ENCODE measurements at places on chromosomes 16 and 17.

DNA sequence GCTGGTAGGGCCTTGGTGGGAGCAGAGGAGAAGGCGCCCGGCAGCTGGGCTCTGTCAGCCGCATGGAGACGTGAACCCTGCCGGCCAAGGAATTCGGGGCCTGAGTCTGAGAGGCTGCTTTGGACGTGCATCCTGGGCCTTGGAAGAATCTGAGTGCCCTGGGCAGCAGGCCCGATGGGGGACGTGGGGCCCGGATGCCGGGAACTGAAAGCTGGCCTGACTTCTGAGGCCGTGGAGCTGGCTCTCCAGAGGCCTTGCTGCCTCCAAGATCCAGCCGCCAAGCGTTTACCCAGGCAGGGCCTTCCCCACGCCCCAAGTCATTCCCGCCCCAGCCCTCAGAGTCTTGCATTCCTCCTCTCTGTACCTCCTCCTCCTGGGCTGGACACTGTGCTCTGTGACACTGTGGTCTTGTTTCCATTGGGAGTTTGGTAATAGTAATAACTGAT, 37.2 kb downstream of the NKD1 start:
- peak; percentile 94 for DNase-seq

GRCh38 chr16:30837904-30838303, 50.9 kb upstream of the ZNF629 start:
- DNase-seq, result no peak

DNA sequence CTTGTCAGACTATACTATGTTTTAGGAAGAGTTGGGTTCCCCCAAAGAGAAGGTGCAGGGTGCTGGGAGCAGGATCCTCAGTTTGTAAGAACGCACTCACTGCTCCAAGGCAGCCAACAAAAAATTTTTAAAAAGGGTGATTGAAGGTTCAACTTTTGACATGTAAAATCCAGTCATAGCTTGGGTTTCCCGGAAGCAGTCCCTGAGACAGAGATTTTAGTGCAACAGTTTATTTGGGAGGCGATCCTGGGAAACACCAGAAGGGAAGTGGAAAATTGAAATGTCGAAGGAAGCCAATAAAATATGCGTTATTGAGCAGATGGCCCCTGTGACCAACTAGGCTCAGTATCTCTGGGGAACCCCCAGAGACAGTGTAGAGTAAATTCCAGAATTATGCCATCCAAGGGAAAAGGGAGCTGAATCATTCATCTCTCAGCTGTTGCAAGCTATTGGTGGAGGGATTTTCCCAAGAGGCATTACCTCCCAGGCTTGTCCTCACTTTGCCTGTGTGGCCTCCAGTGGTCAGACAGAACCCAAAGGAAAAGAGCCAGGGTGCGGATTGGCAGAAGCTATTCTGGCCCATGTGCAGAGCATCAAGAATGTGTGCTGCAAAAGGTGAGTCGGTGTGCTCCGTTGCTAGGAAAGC, 72.9 kb downstream of the HS3ST3B1 start:
- no peak for DNase-seq

DNA sequence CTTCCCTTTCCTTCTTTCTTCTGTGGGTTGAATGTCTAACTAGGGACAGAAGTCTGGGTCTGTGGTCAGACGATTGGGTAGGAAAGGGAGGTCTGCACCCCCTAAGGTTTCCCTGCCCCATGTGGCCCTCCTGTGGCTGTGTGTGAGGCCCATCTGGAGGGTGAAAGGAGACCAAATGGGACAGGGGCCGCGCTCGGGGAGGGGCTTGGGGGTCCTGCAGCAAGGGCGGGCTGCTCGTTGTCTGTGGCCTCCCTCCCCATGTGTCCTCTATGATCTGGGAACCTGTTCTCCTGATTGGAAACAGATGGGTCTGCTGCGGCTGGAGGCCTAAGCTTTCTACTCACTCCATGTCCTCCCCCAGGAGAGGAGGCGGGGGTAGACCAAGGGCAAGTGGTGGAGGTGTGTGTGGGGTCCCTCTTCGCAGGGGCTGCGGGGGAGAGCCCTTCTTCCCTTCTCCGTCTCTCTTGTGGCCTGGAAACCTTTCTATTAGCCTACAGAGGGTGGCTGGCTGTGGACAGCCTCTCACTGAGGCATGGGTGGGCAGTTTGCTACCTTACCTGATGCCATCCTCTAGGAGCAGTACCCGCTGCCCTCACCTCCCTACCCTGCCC, 18.6 kb downstream of the IGFBP4 start:
- no peak for DNase-seq

DNA sequence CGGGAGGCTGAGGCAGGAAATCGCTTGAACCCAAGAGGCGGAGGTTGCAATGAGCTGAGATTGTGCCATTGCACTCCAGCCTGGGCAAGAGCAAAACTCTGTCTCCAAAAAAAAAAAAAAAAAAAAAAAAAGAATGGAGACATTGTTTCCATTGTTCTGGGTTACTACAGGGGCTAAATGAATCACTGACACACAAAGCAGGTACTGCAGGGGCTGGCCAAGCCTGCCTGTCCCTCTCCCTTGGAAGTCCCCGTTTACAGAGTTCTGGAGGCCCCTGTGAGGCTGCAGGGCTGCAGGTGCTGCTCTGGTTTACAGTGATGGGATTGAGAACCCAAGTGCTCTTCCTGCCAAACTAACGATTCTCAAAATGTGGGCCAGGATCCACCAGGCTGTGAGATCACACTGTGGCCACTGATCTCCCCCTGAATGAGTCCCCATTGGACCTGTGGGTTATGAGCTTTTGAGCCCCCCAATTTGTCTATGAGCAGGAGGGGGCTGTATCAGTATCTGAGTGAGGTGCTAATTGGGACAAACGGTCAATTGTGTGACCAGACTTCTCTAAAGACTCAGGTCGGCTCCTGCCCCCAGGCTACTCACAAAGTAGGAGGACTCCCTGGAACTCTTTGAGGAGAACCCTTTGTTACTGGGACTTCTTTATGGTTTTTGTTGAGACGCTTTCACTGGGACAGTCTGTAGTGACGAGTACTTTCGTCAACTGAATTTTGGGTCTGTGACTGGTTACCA, 39.0 kb downstream of the DNAH17 start:
- DNase-seq, result no peak

DNA sequence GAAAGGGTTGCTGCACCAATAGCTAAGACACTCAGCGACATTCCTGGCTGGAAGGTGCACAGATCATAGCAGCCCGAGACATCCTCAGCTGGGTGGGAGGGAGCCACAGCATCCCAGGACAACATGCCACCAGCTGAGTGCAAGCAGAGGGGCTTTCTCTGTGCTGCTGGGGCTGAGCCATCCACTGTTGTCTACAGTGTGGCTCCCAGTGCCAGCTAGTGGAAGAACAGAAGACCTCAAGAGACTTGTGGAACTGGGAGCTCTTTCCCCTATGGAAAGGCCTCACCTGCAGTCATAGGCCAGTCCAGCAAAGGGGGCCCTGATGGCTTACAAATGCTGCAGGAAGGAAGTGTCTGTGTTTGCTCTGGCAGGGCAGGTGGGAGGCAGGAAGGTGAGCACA, 131.0 kb downstream of the C16orf78 start:
- no peak for DNase-seq

DNA sequence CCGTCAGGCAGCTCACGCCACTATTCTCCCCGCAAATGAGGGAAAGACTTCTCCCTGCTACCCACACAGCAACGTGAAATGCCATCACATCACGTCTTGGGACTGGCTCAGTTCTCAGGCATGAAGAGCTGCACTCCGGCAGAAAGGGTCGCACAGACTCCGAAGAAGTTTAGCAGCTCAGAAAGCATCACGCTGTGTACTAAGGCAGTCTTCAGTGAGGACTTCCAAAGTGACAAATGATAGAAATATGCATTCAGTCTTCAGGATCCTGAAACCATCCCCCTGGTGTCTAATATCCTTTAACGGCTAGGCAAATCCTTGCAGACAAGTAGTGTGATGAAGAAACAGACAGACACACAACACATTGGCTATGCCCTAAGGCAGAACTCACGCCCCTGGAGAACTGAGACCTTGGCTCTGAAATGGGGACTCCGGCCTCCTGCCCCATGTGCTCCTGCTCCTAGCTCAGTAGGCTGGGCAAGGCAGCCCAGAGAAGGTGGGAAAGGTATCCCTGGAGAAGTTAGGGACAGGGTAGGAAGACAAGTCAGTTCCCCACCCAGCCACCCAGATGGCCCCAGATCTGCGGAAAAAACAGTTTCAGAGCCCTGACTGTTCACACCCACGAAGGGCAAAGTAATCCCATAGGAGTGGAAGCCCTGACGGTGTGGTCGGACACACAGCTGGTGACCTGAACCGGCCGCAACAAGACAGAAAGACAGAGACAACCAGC, 1.6 kb downstream of the XYLT1 start:
- no peak for DNase-seq

All from right lung (tissue), 10 donors.